NCI-H2081 (cell line): ENCODE measurements at places on chromosomes 16 and 17.

- DNase-seq, result no peak
Observed at GRCh38 chr16:49661465-49662187, 194.3 kb downstream of the ZNF423 start.

GRCh38 chr16:15790458-15790857, 66.4 kb downstream of the MYH11 start:
- no peak for DNase-seq

DNA sequence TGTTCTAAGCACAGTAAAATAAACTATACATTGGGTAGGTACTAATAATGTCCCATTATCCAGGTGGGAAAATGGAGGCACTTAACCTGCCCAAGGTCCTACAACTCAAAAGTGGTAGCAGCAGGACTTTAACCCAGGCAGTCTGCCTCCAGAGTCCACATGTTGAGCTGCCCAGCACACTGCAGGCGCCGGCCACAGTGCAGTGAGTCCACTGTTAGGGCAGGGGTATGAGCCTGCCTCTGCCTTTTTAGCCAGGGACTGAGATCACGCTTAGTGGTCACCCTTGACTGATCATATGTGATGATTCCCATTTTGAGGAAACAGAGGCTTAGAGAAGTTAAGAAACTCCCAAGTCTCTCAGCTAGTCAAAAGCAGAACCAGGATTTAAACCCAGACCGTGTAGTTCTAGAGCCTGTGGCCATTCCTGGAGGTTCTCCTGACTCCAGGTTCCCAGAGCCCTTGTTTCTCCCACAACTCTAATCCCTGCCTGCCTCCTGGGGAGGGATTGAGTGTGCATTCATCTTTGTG, 8.4 kb downstream of the CES1 start:
- DNase-seq, result no peak

DNA sequence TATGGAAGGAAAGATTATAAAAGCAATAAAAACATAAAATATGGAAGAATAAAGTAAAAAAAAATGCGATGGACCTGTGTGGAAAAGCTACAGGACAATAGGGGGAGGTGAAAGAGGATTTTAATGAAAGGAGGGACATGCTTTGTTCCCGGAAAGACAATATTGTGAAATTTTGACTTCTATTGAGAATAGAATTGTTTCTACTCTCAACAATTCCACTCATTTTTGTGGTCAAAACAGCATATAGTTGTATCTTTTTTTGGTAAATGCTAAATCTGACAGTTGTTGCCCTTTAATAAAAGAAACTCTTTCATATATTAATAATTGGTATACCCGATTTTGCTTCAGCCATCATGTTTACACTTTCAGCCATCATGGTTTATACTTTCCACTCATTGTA, 22.9 kb upstream of the APPBP2 start:
- no peak for DNase-seq

DNA sequence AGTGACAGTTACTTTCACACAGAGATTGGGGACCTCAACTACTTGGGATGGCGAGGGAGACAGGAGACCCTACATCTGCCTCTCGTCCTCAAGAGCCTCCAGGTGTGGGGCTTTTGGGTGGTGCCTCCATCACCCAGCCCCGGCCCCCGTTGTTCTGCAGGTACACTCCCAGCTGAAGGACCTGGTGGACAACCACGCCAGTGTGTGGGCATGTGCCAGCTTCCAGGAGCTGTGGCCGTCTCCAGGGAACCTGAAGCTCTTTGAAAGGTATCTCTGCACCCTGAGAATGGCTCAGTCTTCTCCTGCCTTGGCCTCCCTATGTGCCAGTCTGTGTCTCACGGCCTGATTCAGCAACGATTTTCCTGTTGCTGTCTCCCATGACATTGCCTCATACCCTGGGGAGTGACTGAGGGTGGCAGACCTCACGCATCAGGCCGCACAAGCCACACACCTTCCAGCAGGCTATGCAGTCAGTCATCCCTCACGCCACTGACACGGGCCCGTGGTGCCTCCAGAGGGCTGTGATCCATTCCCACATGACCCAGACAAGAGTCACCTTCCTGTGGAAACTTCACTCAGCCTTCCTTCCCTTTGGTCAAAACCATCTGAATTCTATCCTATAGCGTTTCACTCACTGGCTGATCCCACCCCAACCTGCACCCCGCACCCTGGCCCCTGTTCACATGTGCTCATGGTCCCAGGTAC, 3.7 kb downstream of the CCNF start:
- DNase-seq, result no peak

DNA sequence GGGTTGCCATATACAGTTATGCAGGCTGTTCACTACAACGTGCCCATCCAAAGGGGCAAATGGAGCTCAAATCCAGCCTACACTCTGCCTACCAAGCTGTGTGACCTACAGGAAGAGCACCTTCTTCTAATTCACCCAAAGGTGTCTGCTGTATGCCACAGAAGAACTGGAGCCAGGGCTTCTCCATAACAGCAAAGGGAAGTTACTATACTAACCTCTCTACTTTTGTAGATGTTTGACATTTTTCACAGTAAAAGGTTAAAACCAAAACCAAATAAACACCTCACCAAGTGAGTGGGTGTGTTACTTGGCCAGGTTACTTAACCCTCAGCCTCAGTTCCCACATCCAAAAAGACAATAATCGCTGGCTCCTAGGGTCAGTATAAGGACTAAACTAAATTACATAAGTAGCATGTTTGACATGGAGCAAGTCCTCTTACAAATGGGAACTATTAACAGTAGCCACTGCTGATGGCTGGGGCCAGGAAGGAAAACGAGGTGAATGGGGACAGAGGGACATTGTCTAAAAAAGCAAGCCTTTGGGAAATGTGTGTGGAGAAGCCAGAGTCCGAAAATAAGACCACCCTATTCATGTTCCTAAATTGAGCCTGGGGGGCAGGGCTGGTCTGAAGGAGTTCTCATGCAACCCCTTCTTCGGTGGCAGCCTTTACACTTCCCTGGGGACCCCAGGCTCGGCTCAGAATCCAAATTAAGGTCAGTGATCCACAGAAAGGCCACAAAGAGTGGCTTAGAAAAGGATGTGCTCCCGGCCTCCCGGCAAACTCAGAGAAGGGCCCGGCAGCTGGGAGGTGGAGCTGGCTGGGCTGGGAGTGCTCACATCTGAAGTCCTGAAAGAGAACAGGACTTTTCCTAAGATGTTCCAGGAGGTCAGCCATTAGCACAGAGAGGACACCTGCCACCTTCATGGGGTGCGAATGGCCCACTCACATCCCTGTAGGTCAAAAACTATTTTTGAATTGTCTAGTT, 13.5 kb downstream of the CUEDC1 start:
- no peak for DNase-seq

DNA sequence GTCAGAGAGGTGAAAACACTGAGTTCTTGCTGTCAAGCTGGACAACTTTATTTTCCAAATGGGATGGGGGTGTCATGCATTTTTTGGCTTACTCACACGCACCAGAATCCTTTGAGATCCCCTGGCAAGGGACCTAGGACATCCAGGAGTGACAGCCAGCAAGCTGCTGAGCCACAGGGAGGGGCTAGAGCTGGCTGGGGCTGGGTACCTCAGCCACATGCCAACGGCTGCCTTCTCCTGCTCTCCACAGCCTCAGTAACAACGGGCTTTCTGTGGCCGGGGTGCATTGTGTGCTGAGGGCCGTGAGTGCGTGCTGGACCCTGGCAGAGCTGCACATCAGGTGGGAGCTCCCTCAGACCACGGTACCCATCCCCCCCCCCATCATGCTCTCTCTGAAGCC, 47.6 kb downstream of the NLRC5 start:
- DNase-seq, result no peak

DNA sequence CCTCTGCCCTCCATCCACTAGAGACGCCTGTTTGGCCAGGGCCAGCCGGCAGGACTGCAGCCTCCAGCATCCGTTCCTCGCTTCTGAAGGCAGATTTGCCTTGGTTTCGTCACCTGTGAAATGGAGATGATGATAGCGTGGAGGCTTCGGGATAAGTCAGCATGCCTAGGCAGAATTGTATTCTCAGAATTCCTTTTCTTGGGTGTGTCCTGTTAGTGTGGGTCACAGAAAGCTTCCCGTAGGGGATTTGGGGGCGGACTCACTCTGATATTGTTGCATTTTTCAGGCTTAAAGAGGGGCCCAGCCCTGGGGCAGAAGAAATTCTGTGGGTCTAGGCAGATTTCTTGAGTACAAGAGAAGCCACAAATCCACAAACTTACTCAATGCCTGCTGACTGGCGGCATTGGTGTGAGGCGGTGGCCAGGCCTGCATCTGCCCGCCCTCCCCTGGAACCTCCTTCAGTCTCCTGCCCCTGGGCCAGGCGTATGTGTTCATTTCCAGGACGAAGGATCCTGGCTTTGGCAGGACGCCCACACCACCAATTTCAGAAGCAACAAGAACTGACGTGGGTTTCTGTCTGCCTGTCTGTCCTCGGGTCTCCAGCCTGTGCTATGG, 17.6 kb downstream of the CCDC42 start:
- no peak for DNase-seq

DNA sequence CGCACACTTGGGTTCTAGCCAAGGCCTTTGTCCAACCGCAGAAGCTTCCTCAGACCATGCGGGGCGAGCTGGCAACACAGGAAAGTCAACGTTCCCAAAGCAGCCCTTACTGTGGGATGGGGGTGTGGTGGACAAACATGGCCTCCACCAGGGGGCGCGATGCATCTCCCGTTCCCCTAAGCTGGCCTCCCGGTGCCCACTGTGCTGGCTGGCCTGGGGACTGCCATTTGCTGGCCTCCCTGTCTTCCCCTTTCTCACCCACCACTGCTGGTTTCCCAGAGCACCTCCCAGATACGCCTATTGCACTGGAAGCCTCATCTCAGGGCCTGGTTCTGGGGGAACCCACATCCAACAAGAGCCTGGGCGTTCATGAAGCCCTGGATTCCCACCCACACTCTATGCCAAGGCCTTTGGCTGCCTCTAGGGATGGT, 145.3 kb downstream of the IRF8 start:
- no peak for DNase-seq

- DNase-seq, result no peak
Observed at GRCh38 chr16:23345237-23345636, 43.1 kb downstream of the SCNN1B start.

DNA sequence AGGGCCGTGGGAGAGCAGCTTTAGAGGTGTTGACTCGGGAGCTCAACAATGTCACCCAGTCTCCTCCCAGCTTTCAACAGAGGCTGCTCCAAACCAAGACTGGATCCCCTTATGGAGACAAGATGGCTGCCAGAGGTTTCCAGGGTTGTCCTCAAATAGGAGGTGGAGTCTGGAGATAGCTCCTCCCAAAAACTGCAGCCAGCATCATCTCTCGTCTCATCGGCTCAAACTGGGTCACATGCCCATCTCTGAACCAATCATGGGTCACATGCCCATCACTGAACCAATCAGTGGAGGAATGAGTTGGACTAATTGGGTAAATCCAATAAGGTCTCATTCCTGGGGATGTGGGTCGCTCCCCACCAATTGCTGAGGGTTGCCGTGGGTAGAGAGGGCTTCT, 41.1 kb upstream of the C16orf82 start:
- DNase-seq, result no peak

GRCh38 chr17:51703361-51704341, 443.3 kb downstream of the UTP18 start:
- no peak for DNase-seq

DNA sequence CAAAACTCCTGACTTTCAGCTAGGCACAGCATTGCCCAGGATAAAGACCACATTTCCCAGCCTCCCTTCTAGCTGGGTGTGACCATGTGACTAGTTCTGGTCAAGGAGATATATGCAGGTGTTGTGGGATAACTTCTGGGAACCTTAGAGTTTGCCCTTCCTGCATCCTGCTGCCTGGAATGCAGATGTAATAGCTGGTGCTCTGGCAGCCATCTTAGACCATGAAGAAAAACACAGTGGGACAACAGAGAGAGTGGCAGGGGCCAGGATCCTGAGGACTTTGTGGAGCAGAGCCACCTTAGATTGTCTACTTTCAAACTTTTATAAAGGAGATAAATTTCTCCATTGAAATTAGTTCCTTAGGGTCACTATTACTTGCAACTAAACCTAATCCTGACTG, 101.3 kb downstream of the GSG1L start:
- DNase-seq, result no peak

- DNase-seq, result no peak
Observed at GRCh38 chr16:81657224-81657623, 121.9 kb upstream of the PLCG2 start.

GRCh38 chr17:27363326-27363725, 69.4 kb downstream of the WSB1 start:
- DNase-seq, result no peak

GRCh38 chr17:77830816-77831473, 127.6 kb upstream of the TNRC6C start:
- no peak for DNase-seq

DNA sequence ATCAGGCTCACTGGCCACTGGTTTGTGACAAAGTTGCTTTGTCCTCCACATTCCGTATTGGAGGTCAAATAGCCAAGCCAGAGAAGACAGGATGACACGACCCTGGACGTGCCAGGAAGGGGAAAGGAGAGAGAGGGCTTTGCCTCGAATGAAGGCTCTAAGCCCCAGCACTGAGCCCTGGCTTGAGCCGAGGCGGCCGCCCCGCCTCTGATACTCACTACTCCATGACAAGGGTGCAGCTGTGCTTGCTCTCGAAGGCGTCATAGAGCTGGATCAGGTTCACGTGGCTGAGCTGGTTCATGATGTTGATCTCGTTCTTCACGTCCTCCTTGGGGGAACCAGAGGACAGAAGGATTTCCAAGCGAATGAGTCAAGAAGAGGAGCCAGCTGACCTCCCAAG, 19.3 kb downstream of the MYLK3 start:
- no peak for DNase-seq

GRCh38 chr17:82396601-82397435, 21.3 kb upstream of the HEXD start:
- DNase-seq, result no peak

- no peak for DNase-seq
Observed at GRCh38 chr16:73337373-73338296, 289.7 kb upstream of the ZFHX3 start.

DNA sequence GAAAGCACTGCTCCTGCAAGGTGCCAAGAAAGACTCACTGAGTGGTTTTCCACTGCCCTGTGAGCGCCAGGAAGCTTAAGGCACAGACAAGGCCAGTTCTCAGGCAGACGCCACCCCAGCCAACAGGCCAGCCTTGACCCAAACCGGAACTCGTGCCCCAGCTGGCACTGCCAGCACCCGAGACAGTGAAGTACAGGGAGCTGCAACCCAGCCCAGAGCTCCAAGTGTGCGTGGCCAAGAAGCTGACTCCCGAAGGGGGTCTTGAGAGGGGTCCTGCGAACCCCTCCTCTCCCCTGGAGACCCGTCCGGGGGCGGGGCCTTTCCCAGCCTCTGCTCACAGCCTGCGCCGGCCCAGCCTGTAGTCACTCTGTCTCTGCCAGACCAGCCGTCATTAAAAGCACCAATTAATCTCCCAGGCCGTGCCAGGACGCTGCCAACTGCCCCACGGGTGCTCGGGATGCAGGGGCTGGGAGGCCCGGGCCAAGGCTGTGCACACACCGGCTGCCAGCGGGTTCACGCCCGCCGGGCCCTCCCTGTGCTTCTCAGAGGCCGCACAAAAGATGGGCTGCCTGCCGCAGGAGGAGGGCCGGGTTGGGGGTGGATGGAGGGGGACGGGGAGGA, 4.4 kb upstream of the SOX8 start:
- DNase-seq, result no peak

- no peak for DNase-seq
Observed at GRCh38 chr17:55742272-55743102, 8.4 kb upstream of the PCTP start.

GRCh38 chr16:75244844-75245758, 6.3 kb downstream of the BCAR1 start:
- DNase-seq, result no peak

GRCh38 chr17:33072421-33073161, 80.9 kb downstream of the SPACA3 start:
- no peak for DNase-seq

GRCh38 chr17:39132192-39132610, 19.2 kb downstream of the PLXDC1 start:
- no peak for DNase-seq

- no peak for DNase-seq
Observed at GRCh38 chr17:28055546-28056275, 13.2 kb downstream of the NLK start.
